ENCODE measurements at places on chromosomes 3 and 15.

DNA sequence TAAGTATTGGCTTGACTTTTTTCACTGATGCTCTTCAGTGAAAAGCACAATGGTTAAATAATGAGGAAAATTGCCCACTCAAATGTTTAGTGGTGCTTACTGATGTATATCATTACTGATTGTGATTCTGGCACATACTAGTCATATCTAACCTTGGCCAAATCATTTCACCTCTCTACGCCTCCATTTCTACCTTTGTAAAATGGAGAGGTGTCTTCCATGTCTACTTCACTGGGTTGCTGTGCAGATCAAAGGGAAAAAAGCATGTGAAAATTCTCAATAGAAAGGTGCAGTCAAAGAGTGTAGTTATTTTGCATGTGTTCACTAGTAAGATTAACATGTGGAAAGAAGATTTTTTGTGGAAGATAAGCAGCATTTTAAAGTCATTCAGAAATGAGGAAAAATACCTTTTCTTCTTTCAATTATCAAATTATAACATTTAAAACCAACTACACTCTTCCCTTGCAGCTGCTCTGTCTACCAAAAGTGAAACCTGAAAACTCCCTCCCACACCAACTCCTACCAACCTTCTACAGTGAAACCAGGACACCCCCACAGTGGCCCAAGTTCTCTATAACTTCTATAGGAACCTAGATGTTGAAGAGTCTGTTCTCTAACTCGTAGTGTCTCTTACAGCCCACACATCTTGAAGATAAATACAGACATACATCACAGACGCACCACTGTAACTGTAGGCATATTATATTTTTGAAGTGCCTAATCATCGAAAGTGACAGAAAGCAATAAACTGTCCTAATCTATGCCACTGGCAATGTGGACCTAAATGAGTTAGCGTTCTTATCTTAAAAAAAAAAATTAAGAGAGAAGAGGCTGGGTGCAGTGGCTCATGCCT is 1.4 kb downstream of the CD200R1 start:
- peak; percentile 69 for DNase-seq

- DNase-seq: no peak
These were observed 45.9 kb downstream of the SLC12A8 start for GRCh38 chr3:125166599-125167136.

- no peak for DNase-seq
These were observed 694.5 kb upstream of the BCHE start for GRCh38 chr3:166531730-166532129.

DNA sequence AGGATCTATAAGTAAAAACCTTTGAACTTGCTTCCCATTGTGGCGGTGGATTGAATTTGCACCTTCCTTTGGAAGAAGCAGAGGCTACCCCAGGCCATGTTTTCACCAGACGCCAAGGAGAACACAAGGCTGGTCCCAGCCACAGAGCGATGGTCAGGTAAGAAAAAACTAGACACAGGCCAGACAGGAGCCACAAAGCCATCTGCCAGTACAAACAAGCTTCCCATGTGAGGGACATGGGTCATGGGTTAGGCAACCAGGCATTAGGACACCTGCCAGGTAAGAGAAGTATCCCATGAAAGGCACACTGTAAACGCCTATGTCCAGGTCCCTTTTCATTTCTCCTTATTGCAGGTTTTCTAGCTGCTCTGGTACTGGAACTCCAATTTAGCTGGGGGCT is 190.2 kb downstream of the KLF13 start:
- no peak for DNase-seq

DNA sequence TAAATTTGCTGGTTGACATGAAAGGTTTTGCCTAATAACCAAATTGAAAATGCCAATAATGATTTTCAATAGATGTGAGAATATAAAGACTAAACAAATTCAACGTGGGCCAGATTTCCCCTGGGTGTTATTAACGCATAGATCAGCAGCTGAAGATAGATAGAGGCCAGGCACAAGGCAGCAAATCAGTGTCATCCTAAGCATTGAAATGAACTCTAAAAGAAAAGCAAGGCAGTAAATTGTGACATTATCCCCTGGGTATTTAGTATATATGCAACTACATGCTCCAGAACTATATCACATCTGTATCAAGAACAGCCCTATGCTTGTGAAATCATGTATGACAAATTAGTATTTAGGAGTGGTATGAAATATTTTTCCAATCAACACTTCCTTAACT is 167.1 kb upstream of the EPHA3 start:
- no peak for DNase-seq

DNA sequence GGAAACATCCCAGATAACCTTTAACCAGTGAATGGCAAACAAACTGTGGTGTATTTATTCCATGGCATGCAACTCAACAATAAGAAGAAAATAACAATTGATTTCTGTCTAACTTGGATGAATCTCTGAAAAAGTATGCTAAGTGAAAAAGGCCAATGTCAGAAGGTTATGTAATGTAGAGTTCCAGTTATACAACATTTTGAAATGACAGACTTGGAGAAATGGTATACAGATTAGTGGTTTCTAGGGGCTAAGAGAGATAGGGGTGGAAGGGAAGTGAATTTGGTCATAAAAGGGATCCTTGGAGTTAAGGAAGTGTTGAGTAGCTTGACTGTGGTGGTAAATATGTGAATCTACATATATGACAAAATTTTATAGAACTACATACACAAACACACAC is 269.4 kb upstream of the SUCLG2 start:
- no peak for DNase-seq

- no peak for DNase-seq
These were observed 150.8 kb downstream of the PDZRN3 start for GRCh38 chr3:73473898-73474416.

DNA sequence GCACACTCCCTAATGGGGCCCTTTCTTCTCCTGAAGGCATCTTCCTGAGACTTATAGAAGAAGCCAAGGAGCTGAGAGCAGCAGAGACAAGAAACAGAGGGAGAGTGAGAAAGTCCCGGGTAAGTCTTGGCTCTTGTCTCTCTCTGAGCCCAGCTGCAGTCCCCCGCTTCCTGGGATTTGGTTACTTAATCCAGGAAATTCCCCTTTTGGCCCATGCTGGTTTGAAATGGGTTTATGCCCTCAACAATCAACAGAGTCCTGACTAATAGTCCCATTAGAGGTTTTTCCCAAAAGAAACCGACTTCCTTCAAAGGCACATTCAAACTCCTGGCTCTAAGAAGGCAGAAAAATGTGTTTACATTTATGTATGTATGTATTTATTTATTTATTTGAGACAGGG is 22.0 kb downstream of the TMEM158 start:
- peak; percentile 53 for DNase-seq

- DNase-seq: no peak
These were observed 73.4 kb upstream of the SLC2A2 start for GRCh38 chr3:171099911-171100310.

- no peak for DNase-seq
These were observed 4.2 kb downstream of the UBAP1L start for GRCh38 chr15:65110676-65111292.

DNA sequence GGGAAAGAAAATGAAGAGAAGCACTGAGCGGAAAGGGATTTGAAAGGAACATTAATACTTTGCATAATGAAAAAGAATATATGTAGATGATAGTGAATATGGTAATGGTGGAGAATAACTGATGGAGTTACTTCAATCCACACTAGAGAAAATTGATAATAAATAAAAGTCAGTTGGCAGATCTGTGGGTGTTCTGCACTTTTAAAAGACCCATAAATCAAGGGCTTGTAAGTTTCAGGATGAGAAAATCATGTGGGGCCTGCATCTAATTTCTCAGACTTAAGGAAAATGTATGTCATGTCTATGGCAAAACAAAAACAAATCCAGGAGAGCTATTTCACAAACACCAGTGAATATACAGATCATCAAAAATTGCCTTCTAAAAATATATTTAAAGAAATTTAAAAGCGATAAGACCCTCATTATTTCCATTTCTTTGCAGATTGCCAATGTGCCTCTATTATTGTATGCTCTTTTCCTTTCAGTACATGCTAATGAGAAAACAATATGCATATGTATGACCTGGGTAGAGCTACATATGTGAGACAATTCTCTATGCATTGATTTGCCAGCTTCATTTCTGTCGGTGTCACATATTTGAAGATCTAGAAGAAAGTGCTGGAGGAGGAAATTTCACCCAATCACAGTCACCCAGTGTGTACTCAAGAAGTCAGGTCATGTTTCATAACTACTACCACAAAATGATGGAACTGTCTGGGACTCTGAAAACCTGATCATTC is 269.9 kb upstream of the PDZRN3 start:
- DNase-seq: no peak

DNA sequence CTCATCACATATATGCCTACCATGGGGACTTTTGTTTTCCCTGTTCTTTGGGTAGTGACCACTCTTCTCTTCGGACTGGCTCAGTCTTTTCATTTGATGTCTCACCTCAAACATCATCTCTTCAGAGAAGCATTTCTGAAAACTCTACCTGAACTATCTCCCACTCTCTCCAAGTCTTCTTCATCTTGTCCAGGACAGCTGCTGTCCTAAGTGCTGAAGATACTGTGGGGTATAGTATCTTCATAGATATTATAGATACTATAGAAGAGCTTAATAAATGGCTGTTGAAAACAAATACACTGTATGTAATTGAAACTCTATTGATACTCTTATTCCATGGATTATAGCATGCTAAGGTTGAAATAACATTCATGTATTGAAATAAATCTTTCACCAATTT is 672.3 kb downstream of the CADM2 start:
- no peak for DNase-seq

DNA sequence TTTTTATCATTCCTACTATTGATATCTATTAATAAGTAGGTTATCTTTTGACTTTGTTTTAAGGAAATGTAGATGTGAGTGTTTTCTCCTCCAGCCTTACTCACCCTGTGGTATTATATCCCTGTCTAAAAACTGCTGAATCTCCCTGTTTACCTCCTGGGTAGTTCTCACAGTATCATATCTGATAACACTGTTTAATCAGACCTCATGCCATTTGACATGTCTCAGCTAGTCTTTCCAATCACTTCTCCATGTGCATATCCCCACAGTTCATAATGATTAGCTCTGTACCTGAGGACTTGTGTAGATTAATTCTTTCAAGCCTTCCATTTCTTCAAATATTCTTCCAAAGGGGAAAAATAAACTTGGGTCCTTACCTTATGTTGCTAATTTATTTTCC is 30.7 kb downstream of the DUOX2 start:
- no peak for DNase-seq

DNA sequence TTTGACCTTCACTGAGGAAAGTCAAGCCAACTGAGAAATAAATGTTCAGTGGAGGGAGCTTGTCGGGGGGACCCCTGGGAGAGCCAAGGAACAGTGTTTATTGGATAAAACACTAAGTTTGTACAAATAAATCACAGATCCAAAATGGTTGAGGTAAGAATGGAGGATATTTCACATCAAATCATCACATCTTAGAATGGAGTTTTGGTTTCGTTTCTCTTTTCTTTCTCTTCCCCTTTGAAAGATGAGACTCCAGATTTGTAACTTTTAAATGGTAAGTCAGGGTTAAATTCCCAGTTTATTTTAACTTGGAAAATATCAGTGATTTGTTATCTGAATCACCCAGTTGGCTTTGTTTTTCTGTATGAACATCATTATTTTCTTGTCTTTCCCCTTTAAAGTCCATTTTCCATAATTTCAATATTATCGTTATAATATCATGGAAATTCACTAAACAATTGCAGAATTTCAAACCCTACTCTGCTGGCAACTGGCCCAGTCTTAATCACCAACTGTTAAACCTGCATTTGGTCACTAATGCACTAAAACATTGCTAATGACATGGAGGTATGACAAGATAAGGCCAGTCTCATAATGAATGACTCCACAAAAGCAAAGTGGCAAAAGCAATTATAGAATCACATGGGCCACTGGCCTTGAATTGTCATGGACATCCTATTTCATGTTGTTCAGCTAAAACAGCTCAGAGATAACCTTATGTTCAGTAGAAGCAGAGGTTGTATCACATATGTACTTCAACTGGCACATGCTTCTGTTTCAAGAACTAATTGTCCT is 295.1 kb downstream of the SHOX2 start:
- DNase-seq: peak; percentile 4

GRCh38 chr3:15683253-15683652 is 81.7 kb downstream of the BTD start:
- peak; percentile 9 for DNase-seq

GRCh38 chr3:18401300-18401961 is 23.7 kb downstream of the SATB1 start:
- no peak for DNase-seq

DNA sequence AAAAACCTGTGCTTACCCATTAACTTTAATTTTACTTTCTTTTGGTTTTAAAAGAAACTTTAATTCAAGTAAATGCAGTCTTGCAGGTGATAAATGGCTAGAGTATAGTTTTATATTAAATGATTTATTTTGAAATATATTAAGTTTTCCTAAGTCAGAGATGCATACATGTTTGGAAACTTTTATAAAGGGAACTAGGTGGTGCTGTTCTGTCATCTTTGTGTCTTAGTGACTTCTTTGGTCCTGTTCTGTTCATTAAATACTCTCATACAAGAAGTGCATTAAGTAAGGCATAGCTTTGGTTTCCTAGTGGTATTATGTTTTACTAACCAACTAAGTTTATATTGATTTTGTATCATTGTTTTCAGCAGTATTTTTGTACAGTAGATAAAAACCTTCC is 15.6 kb downstream of the CADM2 start:
- no peak for DNase-seq

GRCh38 chr15:98554272-98555172 is 93.8 kb upstream of the IGF1R start:
- DNase-seq: no peak

- DNase-seq: no peak
These were observed 310.7 kb upstream of the ZNF717 start for GRCh38 chr3:76096036-76096435.

DNA sequence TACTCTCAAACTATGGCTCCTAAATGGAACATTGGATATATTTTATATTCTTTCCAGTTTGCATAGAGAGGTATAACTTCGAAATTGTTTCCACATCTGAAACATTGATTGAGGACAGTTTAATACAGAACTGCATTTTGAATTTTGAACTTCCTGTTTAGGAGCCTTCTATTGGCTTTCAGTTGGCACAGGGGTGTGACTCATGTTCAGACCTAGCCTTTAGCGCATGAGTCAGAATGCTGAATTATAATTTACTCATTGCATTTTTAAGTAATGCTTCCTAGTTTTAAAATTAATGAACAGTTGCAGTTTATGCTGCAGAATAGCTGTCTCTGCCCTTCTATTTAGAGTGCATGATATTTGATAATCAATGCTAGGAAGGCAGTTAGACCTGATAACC is 751.7 kb downstream of the CADM2 start:
- peak; percentile 2 for DNase-seq

- DNase-seq: peak; percentile 23
These were observed 154.4 kb downstream of the TUSC7 start for GRCh38 chr3:116863822-116864589.

- no peak for DNase-seq
These were observed 65.2 kb downstream of the ATP13A5 start for GRCh38 chr3:193313061-193313958.

DNA sequence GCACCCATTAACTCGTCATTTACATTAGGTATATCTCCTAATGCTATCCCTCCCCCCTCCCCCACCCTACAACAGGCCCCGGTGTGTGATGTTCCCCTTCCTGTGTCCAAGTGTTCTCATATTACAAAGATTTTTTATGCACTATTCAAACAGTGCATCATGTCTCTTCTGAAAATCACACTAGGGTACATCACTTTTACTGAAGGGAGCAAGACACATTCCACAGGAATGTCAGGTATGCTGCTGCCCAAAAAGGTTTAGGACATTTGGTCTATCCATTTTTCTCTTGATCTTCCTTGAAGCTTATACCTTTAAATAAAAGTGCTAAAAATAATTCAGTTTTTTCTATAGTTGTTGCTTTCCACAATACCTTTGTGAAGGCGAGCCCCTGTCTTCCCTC is 9.2 kb upstream of the EPHA3 start:
- no peak for DNase-seq

- no peak for DNase-seq
These were observed 17.5 kb upstream of the CPNE9 start for GRCh38 chr3:9686050-9686550.

Data from suppressor macrophage treated with lipopolysaccharide for 4 hours (primary cell).